Left cardiac atrium (tissue), 4 donors: ENCODE measurements at places on chromosomes 16 and 17.

- no peak for DNase-seq
These were observed 43.6 kb downstream of the NOS2 start for GRCh38 chr17:27756467-27757371.

DNA sequence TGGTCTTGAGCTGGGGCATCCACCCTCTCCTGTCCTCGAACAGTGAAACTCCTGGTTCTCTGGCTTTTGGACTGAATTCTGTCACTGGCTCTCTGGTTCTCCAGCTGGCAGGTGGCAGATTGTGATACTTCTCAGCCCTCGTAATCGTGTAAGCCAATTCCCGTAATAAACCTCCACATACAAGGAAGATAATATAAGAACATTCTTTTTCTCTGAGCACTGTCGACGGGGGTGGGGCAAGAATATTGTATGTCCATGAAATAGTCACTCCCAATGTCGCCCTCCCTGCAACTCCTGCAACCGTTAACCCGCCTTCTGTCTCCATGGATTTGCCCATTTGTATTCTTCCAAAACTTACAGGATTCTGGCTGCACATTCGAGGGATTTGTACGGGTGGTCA lies 39.2 kb upstream of the RPH3AL start:
- no peak for DNase-seq

GRCh38 chr17:68775318-68775717 lies 174.2 kb upstream of the FAM20A start:
- DNase-seq, result no peak

GRCh38 chr16:1745181-1745899 lies 26.0 kb downstream of the NME3 start:
- no peak for DNase-seq

DNA sequence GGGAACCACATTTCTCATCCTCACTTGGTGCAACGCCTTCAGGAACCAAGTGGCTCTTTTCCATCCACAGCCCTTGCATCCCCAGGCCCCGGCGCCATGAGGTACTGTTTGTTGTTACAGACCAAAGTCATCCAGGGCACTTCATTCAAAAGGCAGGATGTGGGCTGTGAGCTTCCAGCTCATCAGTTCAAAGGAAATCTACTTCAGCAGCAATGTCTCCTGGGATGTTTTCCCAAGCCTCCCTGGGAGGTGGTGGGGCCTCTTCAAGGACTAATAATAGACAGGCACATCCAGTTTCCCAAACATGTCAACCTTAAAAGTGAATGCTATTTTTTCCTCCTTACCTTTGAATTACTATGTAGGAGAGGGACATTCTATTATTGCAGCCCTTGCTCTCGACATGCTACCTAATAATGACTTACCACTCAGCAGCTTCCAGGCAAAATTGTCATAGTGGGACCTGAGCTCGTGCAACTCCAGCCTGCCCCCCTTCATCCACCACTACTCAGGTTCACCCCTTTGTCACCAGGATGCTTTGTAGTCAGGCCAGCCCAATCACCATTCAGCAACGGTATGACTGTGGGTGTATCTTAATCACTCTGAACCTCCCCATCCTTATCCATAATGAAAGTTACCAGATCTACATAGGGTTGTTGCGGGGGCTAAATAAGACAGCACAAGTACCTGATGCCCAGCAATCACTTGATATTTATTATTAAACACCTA lies 1.7 kb upstream of the PRKCB start:
- no peak for DNase-seq

DNA sequence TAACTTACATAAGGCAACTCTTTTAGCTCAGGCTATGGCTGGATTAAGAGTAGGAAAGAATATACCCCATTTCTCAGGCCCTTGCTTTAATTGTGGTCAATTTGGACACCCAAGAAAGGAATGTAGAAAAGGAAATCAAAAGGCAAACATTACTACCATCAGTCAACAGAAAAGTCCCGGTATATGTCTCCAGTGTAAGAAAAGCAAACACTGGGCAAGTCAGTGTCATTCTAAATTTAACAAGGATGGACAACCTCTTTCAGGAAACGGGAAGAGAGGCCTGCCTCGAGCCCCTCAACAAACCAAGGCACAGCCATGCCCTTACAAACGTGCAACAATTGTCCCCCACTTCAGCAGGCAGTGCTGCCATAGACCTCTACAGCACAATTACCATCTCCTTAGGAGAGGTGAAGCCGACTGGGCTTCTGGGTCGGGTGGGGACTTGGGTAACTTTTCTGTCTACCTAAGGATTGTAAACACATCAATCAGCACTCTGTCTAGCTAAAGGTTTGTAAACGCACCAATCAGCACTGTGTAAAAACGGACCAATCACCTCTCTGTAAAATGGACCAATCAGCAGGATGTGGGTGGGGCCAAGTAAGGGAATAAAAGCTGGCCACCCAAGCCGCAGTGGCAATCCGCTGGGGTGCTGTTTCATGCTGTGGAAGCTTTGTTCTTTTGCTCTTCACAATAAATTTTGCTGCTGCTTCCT lies 12.4 kb downstream of the MRPL58 start:
- DNase-seq, result no peak
